ENCODE measurements at places on chromosomes 4 and X. TPM values are rescaled to one million over a fixed set of nuclear protein-coding genes. Genes with fewer than 3 reads are reported as not detected.

The POLN gene
- 5.5 TPM for total RNA-seq

DNA sequence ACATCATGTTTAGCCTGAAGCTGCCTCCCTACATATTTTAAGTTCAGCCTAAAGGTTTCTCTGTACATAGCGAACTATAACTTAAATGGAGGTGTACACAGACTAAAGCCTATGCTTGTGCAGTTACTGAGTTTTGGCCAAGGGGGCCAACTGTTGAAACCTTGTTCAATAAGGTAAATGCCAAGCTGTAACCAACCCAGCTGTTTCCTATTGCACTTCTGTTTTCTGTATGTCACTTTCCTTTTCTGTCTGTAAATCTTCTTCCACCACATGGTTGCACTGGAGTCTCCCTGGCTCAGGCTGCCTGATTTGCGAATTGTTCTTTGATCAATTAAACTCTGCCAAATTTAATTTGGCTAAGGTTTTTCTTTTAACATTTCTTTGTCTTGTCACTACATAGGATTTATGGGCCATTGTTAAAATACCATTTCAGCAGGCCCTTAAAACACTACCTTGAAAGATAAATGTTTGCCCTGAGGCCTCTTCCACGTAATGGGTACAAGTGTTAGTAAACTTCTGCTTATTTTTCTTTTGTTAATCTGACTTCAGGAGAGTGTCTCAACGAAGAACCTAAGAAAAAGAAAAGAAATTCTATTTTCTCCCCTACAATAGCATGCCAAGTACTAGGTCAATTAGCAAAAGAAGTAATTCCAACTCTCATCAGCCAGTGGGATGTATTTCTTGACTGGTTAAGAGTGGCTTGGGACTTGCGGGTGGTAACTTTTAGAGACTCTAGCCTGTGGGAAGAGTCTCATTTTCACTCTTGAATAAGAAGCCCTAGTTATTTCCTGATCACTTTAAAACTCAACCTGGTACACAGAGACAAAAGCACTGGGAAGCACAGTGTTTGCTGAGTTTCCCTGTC, 45.7 kb upstream of the PRSS12 start:
- DNase-seq: no peak

The GPR82 gene
- not detected for total RNA-seq

DNA sequence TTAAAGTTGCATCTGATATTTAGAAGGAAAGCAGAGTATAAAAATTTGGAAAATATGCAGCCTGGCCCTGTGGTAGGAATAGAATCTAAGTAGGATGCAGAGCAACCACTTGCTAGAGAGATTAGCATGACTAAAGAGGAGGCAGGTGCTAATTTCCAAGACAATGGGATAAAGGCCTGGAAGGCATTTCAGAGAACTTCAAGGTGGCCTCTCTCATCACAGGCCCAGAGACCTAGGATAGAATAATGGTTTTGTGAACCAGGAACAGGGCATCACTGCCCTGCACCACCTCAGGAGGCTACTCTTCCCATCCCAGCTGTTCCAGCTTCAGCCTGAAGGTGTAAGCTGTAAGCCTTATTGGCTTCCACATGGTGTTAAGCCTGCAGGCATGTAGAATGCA, 621.7 kb upstream of the HS3ST1 start:
- no peak for DNase-seq

- DNase-seq: no peak
Measured at GRCh38 chr4:7771541-7772507, 167.8 kb downstream of the AFAP1 start.

DNA sequence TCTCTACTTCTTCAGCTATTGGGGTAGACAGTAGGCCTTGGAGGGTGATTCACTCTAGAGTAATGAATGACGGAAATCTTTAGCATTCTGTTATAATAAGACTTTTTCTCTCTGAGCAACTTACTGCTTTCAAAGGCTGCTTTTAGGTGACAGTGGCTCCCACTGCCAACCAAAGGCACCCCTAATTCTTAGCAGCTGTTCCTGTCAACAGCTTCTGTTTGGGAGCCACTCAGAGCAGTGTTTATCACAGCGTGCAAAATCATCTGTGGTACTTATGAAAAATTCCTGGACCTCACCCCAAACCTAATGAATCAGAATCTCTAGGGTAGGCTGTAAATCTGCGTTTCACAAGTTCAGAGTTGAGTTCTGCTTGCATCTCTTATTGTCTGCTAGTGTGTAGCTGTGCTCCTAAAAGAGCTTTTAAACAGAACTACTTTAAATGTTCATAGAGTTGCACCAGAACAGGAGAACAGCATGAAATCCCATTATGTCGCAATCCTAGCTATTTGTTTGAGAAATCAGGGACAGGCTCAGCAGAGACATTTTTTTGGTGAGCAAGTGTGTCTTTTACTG, 52.8 kb upstream of the POU4F2 start:
- DNase-seq: no peak

GRCh38 chrX:106000203-106000602, 38.3 kb downstream of the SERPINA7 start:
- DNase-seq: no peak

DNA sequence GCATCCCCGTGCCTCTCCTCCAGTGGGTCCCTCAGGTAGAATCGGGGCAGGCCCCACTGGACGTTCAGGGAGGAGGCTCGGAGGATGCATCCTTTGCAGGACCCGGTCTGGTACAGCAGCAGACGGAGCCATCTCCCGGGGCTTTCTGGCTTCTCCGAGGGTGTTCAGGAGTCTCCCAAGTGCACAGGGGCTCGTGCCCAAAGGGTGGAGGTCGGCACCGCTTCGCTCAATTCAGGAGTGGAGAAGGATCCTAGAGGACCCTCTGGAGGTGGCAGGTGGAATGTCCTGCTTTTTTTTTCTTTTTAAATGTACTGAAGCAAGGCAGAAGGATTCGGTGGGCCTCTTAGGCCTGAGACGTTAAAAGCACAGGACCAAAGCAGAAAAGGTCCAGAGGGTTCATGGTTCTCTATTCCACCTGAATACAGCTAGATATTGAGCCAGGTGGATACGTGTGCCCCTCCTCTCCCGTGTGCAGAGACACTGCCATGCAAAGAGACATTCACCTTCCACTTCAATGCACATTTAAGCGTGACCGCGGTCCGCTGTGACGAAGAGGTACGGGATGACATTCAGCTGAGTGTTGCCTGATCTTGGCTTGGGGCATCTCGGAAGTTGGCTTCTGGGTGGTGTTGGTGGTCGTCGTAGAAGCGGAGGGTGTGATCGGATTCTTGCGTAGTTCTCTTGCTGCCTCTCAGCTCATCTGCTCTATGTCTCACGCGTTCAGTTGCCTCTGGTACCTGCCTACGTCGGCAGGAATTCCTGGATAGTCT, 281.2 kb upstream of the AGTR2 start:
- DNase-seq: no peak

- no peak for DNase-seq
Measured at GRCh38 chrX:39899856-39900776, 197.6 kb downstream of the BCOR start.

The SLC10A4 gene
- total RNA-seq: not detected

GRCh38 chrX:111338095-111338698, 67.9 kb upstream of the CAPN6 start:
- no peak for DNase-seq

The GLRA2 gene
- total RNA-seq: 0.48 TPM

The GPRASP1 gene
- 26.4 TPM for total RNA-seq

The NXF2B gene
- total RNA-seq: not detected

GRCh38 chrX:100409610-100410590, at the start of gene PCDH19:
PCDH19 (minus strand) TSS chrX:100410273; CDS start chrX:100408597, 1,676 bp downstream.
- peak; percentile 55 for DNase-seq

The TCEAL2 gene
- 34.9 TPM for total RNA-seq

GRCh38 chr4:163590103-163590502, 95.6 kb downstream of the TMA16 start:
- DNase-seq: no peak

The YIPF6 gene
- total RNA-seq: 53.1 TPM

- DNase-seq: no peak
Measured at GRCh38 chr4:105496899-105497298, 23.0 kb upstream of the PPA2 start.

GRCh38 chr4:13546142-13546940, 2.0 kb upstream of the NKX3-2 start:
- DNase-seq: no peak

GRCh38 chr4:30385650-30386049, 334.5 kb upstream of the PCDH7 start:
- no peak for DNase-seq

The DACH2 gene
- 8.6 TPM for total RNA-seq

DNA sequence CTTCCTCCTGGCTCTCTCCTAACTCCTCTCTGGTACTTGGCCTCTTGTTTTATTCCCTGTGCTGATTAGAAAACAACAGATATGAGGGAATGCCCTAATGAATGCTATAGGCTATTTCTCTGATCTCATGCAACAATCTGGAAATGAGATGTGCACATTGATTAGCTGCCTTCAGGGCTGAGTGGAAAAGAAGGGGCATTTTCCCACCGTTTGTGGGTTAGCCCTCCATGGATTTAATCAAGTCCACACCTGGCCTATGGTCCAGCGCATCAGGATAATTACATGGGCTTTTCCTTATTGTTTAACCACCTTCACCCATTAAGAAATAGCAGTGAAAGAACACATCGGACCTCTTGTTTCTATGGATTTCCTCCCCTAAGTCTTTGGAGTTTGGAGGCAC, 70.0 kb downstream of the CAPN6 start:
- no peak for DNase-seq

DNA sequence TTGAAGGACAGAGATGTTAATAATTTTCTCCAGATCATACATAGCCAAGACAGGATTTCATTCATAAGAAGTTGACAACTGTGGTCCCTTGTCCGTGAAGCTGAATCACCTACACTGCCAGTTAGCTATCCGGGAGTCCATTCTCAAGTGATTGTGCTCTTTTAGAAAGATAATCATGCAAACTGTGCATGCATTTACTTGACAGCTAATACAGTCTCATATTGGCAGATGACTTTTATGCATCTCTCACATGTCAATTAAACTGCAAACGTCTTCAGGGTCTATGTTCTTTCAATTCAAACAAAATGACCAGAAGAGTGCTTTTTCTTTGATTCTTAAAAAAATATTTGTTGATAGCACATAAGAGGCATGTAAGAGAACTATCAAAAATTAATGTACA, 1572.9 kb downstream of the C4orf33 start:
- DNase-seq: no peak

The NHSL2 gene
- total RNA-seq: 8.5 TPM

The GAGE12J gene
- total RNA-seq: not detected

GRCh38 chr4:48307528-48307927, 33.8 kb upstream of the SLAIN2 start:
- no peak for DNase-seq

GRCh38 chrX:43003939-43004338, 226.0 kb upstream of the PPP1R2C start:
- DNase-seq: no peak

The RAB33B gene
- 12.9 TPM for total RNA-seq

- DNase-seq: no peak
Measured at GRCh38 chrX:123949846-123950245, 11.7 kb upstream of the STAG2 start.

The GRIA3 gene
- not detected for total RNA-seq

- no peak for DNase-seq
Measured at GRCh38 chr4:144597171-144597570, 48.8 kb upstream of the HHIP start.

DNA sequence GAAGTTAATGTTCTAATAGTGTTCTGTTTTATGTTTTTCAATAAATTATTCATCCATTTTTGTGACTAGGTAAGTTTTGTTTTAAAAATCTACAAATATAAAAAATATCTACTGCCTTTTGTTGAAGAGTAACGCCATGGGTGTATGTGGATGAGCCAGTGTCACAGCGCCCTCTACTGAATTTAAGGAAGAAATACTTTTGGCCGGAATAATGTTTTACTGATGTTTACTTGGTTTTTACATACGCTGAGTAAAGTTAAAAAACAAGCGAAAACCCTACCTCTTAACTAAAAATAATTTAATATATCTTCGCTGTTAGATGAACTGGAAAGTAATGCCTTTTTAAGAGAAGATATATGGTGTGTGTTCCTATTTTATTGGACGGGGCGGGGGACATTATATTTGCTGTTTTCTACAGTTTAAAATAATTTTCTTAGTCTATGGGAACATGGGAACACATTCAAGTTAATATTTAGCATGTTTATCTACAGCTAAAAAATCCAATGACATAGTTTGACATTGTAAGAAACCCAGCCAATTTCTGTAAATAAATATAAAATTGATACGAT, 86.1 kb downstream of the CPE start:
- DNase-seq: no peak

DNA sequence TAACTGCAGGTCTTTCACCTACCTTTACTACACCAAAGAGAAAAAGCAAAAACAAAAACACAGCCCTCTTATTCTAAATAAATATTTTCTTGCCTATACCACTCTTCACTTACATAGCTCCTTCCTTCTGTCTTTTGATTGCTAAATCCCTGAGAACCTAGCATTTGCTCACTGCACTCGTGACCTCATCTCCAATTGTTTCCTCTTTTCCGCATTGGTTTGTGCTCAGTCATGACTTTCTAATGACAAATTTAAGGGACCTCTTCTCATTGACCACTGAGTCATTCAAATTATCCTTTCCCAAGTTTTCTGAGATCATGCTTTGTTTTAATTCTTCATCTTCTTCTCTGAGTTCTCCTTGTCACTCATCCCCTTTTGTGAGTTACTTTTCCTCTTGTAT, 1697.1 kb downstream of the STIM2 start:
- DNase-seq: no peak

The STK32B gene
- total RNA-seq: 3.0 TPM

- peak; percentile 34 for DNase-seq
Measured at GRCh38 chr4:72451349-72451748, 117.7 kb downstream of the ADAMTS3 start.

GRCh38 chr4:1592709-1593417, 91.2 kb downstream of the FAM53A start:
- DNase-seq: no peak

GRCh38 chrX:49850028-49850427, 20.9 kb downstream of the PAGE4 start:
- DNase-seq: no peak

- DNase-seq: no peak
Measured at GRCh38 chr4:76012388-76012801, 5.1 kb upstream of the CXCL9 start.

DNA sequence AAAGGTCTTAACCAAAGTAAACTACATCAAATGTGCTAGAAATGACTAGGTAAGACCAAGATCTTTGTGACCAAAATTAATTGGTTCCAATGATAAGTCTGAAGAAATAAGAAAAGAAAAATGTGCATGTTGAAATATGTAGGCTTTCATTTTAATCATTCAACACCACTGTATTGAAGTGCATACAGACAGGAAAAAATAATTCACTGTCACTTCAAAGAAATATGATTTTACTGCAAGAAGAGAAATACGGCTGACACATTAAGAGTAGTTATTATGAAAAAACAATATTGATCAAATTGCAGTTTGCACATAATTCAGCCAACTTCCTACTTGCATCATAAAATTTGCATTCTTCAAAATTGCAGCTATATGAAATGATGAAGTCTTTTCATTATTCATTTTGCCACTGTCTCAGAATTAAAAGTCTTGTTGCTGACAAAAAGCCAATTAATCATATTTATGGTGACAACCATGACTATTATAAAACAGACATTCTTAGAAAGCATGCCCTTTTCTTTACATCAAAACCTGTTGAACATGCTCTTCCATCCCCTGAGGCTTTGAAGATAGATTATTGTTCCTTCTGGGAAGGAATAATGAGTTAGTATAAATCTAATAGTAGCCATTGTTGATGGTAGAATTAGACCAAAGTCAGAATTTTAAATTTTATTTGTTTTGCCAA, 405.9 kb upstream of the MAD2L1 start:
- no peak for DNase-seq

GRCh38 chr4:46432923-46433322, 43.0 kb upstream of the GABRA2 start:
- DNase-seq: no peak

GRCh38 chrX:45849261-45849862, 648.7 kb upstream of the DIPK2B start:
- DNase-seq: no peak

GRCh38 chr4:124890522-124890921, 178.0 kb upstream of the ANKRD50 start:
- DNase-seq: no peak
